ENCODE measurements at places on chromosomes 1 and 21.

DNA sequence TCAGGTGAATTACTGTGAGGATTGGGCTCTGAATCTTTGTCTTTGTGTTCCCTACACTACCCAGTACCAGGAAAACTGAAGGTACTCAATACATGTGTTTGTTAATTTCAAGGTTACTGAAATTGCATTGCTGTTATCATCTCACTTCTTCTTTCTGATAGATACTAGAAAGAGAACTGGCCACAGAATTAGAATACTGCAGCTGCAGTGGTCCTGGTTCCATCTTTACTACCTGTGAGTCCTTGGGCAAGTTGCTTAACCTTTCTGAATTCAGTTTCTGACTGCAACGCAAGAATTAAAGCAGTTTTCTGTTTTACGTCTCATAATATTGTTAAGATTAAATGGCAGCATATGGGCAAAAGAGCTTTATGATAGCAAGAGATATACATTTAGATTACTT, 263.5 kb downstream of the LMO4 start:
- DNase-seq, result no peak

DNA sequence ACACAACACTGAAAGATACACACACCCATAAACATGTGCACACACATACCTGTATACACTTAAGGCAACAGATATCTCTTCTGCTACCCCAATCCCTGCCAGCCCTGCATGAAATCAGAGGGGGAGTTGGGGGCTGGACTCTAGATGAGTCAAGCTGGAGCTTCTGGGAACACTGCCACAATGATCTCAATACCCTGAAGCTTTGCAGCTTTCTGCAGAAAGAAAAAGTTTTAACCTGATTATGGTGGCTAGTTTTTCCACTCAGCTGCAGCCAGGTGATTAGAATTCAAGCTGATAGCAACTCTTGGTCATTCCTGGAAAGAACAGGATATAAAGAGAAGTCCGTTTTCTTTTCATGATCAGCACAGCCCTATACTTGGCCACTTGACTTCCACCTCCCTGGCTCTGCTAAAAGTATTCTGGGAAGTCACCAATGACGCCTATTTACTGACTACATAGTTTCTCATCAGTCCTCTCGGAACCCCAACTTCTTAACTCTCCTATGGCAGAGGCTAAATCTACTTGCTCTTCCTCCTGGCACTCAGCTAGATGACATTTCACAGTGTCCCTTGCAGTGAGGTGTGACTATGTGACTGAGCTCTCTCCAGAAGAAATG, 20.7 kb upstream of the DNASE2B start:
- DNase-seq, result no peak

GRCh38 chr1:209624558-209625549, 27.4 kb downstream of the LAMB3 start:
- DNase-seq, result no peak

DNA sequence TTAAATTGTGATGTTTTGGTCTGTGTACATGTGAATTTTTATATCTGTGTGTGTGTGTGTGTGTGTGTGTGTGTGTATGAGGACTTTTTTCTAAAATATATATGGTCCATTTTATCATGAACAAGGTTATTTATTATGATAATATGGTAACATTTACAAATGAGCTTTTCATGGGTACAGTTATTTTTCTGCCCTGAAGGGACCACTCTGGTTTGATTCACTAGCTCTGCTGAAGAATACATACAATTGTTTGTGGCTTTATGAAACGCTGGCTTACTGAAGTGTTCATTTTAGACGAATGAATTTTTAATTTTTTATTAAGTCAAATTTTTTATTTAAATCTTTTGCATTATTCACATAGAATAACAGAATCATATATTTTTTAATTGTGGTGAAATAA, 71.9 kb downstream of the SPATA46 start:
- no peak for DNase-seq

DNA sequence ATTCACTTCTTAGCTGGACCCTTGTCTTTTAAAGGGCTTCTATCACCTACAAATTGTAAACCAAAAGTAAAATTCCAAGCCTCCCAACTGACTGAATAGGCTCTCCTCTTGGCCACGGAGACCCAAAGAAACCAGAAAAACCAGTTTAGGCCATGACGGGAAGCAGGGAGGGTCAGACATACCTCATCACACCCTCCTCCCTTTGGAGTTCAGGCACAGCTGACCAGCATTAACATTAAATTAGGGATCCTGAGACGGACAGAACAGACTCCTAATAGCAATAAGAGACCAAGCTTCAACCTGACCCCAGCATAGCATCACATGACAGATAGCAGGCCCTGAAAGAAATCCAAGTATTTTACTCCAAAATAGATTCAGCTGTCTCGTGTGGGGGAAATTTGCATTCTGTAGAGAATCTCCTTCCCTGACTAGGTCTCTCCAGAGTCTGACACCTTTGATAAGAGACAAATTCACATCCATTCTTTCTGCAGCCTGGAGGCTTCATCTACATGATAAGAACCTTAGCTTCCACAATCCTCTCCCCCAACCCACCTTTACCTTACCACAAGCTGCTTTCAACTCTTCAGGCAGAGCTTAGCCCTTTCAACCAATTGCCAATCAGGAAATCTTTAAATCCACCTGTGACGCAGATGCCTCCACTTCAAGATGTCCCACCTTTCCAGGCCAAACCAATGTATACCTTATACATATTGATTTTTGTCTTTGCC, 177.1 kb upstream of the RAB4A start:
- no peak for DNase-seq

GRCh38 chr1:169196581-169196980, 90.1 kb downstream of the ATP1B1 start:
- no peak for DNase-seq

DNA sequence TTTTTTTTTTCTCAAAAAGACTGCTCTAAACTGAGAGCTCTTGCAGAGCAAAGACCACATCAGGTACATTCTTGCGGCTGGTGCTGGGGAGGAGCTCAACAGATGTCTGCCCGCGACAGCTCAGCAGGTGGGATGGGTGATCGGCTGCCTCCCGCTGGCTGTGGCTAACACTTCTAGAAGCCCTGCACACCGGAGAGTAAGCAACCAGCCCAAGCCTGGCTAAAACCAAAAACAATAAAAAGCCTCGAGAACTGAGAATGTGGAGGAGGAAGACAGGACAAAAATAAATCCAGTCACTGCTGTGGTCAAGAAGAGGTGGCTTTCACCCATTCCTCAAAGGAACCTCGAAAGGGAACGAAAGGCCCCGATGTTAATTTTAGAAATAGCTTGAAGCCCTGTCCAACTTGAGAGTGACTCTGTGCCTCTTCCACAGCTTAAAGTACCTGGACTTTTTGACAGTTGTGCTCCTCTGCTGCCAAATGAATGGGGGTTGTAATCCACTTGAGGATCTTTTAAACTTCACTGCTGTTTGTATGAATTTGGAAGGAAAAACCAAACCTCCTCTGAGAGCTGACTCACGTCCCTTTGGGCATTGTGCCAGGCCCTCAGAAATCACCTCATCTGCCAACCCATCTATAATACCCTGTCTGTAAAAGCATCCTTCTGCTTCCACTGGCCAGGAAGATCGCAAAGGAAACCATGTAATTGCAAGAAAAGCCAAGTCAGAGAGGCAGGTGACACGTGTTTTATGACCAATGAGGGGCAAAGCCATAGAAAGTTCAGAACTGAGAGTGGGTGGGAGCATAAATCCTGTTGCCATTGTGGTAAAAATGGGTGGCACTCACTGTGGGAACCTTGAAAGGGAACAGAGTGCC, 78.6 kb downstream of the KCNN3 start:
- DNase-seq, result peak; percentile 86

GRCh38 chr21:32543975-32544374, 41.3 kb downstream of the TCP10L start:
- DNase-seq, result no peak

DNA sequence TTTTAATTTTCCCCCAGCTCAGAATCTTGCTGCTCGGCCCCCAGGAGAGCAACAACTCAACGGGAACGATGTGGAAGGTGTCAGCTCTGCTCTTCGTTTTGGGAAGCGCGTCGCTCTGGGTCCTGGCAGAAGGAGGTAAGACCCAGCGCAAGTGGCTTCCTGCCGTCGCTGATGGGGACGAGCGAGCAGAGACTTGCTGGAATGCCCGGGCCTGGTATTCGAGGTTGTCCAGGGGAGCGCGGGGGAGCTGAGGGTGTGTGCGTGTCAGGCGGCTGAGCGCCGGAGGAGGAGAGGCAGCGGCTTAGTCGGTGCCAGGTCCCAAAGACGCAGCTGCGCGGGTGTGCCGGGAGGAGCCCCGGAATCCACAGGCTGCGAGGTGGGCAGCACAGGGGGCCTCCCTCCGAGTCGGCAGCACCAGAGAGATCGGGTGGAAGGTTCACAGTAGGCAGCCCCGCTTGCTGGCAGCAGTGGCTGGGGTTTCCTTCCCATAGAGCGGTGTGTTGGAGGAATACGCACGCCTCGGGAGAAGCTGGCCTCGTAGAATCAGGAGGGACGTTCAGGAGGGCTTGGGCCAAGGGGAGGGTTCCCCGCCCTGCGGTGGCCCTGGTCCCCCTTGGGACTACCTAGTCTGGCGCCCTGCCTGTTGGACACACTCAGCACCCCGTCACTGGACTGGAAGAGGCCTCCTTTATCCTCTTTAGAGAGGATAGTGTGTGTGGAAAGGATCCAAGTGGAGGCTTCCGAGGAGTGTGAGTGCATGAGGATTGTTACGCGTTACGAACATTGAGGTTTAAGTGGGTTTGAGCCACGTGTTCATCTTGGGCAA, 547 bp downstream of the PDPN start:
- no peak for DNase-seq

- peak; percentile 40 for DNase-seq
These were observed 3.2 kb upstream of the SAMD13 start for GRCh38 chr1:84298328-84298683.

GRCh38 chr1:89953131-89953626, 41.7 kb upstream of the ZNF326 start:
- peak; percentile 38 for DNase-seq

GRCh38 chr1:15835205-15835740, 12.2 kb upstream of the SPEN start:
- no peak for DNase-seq

DNA sequence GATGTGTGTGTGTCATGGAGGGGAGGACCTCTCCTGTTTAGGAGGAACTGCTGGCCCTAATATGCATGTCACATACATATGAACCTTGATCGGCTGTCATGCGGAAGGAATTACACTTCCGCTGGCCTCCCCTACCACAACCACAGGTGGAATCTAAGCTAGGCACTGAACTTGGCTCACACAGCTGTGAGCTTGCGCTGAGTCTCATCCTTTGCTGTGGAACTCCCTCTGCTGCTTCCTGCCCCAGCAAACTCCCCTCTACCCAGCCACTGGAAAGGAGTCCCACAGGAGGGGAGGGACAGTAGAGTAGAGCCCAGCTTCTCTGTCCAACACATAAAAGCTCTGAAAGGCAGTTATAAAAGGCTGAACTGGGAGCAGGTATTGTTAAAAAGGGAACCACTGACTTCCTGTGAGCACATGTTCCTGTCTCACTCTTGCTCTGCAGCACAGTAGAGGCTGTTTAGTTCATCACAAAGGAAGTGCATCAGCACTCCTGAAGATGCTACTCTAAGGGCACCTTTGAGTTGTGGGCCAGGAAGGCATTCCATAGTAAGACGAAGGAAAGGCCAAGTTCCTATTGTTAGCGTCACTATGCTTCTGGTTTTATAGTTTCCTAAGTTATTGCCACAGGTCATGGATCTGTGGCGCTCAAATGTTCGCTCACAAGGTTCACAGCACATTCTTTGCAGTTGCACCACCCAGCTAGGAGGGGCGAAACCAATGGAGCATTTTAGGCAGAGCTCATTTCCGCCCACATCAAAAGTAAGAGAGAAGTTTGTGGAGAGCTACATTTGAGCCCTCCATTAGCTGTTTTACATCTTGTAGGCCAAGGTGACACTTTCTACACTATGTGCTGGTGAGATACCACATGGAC, 17.7 kb upstream of the PTPRC start:
- DNase-seq, result peak; percentile 74

GRCh38 chr1:1187938-1188337, 14.3 kb downstream of the TTLL10 start:
- DNase-seq, result no peak

Measured in CD4-positive, alpha-beta T cell treated with Interleukin-2 at 100 ng/mL for 4 hours (primary cell).